ENCODE measurements at places on chromosomes 12 and 14.

- DNase-seq = no peak
These were observed 42.2 kb upstream of the TBX3 start for GRCh38 chr12:114726092-114726710.

GRCh38 chr14:103189481-103190470, 66.5 kb downstream of the TNFAIP2 start:
- DNase-seq = no peak

- no peak for DNase-seq
These were observed 120.8 kb upstream of the PLXNC1 start for GRCh38 chr12:94027561-94027960.

- DNase-seq = no peak
These were observed 137.2 kb upstream of the DNM1L start for GRCh38 chr12:32541754-32542374.

GRCh38 chr14:83894568-83894967, 1635.4 kb upstream of the FLRT2 start:
- no peak for DNase-seq

DNA sequence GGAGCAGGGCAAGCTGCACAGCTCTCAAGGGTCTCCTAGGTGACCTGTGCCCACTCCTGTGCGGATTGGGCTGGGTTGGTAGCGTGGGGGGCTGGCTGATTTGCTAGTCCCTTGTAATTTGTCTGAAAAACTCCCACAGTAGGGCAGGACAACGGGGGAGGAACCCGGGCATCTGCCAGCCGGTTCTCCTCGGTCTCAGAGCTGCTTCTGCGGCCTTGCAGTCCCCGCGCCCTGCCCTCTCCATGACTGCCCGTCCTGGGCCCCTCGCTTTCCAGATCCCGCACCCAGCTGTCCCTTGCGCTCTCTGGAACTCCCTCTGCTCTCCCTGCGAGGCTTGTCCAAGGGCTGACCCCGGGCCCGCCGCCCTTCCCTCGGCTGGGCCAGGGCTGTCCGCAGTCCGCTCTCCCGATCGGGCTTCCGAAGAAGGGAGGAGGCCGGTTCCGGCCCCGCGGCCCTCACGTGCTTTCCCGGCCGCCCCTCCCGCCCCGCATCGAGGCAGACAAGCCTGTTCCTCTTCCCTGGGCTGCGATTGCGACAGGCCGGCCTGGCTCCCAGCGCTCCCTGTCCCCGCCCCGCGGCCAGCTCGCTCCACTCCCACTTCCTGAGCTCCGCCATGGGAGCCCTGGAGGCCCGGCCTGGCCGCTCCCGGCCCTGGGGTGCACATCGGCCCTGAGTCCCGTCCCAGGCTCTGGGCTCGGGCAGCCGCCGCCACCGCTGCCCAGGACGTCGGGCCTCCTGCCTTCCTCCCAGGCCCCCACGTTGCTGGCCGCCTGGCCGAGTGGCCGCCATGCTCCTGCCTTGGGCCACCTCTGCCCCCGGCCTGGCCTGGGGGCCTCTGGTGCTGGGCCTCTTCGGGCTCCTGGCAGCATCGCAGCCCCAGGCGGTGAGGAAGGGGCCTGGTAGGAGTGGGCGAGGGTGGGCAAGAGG, at the start of gene LTBR:
TSS of gene LTBR (plus strand) at position 591 of the 927 bp plus-strand sequence. CDS start at position 788, 197 bp downstream.
- DNase-seq = peak; percentile 84
